Activated T-helper 1 cell treated with anti-CD3 and anti-CD28 coated beads, Interleukin-12 subunit alpha, Interleukin-12 subunit beta, Interleukin-2, Interleukin-4 antibody, amounts not matched to agents 30 ng/mL and 10 ng/mL and 1 ng/mL, durations not matched to agents 14 hours and 24 hours and 36 hours (primary cell): ENCODE measurements at places on chromosomes 1 and 21.

- peak; percentile 8 for DNase-seq
Observed at GRCh38 chr1:158506369-158506987, 34.5 kb downstream of the OR10R2 start.

DNA sequence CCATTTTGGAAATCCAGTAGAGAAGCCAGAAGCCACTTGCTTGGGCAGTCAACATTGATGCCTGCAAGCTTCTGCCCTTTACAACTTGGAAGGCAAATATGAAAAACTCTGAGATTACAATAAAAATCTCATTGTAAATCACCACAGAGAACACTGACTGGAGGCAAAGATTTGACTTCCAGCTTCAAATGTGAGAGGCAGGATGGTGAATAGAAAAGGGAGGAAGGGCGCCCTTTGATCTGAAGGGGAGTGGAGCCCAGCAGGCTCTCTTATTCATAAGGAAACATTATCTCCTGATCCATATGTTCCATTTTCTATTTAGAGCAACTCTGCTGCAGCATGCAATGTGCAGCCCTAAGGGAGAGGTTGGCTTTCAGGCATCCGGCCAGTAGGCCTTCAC, 348.3 kb downstream of the AJAP1 start:
- no peak for DNase-seq

DNA sequence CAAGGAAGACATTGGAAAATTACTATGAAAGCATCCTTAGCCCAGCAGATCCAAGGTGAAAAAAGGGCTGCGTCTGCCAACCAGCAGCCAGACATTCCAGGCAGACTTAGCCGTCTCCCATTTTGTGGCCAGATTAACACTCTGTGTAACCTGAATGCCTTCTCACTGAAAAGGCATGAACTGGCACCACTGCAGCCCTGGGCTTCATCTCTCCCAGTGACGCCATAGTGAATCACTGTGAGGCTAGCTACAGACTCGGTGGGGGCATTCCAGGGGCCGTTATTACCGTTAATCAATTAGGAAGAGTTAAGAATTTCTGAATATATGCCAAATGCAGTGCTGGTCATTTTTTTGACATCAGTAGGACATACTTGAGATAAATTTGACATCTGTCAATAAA, 627.4 kb downstream of the LMO4 start:
- DNase-seq, result no peak

DNA sequence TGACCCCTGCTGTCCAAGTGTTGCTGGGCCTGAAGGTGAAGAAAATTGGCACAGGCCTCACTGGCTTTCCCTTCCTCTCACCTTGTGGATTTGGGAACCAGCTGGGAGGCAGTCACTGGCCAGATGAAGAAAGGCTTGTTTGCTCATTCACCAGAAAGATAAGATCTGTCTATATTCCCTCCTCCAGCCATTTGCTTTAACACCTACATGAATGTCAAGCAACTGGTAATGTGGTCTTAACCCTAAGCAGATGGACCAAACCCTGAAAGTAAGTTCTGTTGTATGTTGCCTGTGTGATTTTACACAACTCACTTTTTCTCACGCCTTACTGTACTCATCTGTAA, 10.3 kb upstream of the SRRM1 start:
- DNase-seq, result no peak

GRCh38 chr1:184513421-184513820, 126.6 kb downstream of the C1orf21 start:
- no peak for DNase-seq

- no peak for DNase-seq
Observed at GRCh38 chr1:3924825-3925220, 24.8 kb upstream of the C1orf174 start.

- DNase-seq, result no peak
Observed at GRCh38 chr1:45348966-45349677, 8.9 kb upstream of the MUTYH start.

DNA sequence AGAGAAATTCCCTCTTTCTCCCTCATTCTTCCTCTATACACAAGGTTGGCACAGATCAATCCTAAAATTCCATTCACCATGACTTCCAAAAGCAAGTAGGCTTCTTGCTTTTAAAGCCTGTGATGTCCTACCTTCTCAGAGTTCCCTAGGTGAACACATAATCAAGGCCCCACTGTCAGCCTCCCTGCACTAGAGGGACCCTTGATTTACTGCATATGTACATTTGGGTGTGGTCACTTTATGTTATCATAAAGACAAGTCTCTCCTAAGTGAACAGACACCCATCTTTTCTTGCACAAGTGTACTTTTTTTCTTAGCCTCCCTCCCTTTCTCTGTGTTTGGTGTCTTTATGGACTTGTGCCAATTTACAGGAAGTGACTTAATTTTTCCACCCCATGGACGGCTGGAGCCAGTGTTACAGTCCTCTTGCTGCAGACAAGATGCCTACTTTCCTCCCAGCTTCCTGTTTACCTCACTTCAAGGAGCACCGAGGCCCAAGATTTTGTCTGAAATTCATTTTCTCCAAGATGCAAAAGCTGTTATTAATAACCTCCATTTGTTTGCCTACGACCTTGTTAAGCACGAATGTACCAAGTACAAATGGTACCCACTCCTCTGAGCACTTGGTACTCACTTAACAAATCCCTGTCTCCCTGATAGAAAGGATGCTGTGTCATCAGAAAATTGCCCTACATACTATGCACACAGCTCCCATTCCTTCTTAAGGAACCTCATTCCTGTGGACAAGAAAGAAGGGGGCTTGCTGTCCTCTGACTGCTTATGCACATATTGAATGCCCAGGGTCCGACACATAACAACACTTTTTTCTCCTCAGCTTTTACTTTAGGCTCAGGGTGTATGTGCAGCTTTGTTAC, 82.8 kb upstream of the SLC44A3 start:
- DNase-seq, result no peak

- DNase-seq, result no peak
Observed at GRCh38 chr1:207191776-207192175, 87.7 kb downstream of the C4BPA start.

DNA sequence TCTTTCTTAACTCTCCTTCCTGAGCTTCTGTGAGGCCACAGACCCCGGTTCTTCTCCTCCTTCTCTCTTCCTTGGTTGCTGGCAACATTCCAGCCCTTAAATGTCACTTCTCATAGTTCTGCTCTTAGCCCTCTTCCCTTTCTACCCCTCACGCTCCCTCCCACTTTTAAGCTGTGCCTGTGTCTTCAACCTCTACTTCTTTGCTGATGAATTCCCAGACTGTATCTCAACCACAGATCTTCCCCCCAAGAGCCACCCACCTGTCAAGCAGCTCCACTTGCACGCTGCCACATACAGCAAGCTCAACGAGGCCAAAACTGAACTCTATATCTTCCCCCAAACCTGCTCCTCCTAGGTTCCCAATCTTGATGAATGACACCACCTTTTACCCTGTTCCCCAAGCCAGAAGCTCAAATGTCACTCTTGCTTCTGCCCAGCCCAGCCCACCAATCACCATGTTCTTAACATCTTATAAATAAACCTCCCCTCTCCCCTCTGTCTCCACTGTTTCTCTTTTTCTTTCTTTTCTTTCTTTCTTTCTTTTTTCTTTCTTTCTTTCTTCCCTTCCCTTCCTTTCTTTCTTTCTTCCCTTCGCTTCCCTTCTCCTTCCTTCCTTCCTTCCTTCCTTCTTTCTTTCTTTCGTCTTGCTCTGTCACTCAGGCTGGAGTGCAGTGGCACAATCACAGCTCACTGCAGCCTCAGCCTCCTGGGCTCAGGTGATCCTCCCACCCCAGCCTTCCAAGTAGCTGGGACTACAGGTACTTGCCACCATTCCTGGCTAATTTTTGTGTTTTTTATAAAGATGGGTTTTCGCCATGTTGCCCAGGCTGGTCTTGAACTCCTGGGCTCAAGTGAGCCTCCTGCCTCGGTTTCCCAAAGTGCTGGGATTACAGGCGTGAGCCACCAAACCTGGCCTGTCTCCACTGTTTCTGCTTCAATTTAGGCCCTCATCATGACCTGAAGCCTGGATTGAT, 19.8 kb upstream of the PTP4A2 start:
- DNase-seq, result no peak

- DNase-seq, result no peak
Observed at GRCh38 chr1:162631546-162632191, 595 bp upstream of the DDR2 start.

GRCh38 chr1:59061876-59062275, 235.0 kb upstream of the FGGY start:
- DNase-seq, result no peak

DNA sequence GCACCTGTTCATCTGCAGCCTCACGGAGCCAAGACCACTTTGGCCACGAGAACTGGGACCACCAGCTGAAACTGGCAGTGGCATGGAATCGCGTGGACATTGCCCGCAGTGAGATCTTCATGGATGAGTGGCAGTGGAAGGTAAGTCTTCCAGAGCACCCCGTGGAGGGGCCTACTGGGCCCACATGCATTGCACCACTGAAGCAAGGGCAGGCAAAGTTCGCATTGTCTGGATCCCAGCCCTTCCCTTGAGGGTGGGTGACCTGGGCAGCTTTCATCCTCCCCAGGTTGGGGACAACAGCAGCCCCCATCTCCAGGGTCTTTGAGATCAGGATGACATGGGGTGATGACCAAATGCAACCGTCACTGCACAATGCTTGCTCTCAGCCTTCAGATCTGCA, 37.5 kb downstream of the TRPM2 start:
- no peak for DNase-seq

DNA sequence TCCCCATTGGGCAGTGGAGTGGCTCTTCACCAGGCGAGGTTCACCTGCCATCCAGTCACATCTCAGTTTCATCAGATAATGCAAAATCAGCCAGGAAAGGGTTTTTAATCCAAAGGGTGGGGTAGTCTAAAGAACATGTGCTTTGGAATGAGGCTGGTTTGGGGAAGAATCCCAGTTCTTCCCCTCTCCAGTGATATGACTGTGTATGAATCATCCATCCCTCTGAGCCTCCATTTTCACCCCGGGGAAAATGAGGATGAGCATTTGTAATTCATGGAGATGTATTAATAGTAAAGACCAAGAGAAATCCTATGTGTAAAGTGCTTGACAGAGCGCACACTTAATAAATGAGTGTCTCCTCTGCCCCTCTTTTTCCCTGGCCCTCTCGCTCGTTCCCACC, 215.1 kb upstream of the FGGY start:
- no peak for DNase-seq

DNA sequence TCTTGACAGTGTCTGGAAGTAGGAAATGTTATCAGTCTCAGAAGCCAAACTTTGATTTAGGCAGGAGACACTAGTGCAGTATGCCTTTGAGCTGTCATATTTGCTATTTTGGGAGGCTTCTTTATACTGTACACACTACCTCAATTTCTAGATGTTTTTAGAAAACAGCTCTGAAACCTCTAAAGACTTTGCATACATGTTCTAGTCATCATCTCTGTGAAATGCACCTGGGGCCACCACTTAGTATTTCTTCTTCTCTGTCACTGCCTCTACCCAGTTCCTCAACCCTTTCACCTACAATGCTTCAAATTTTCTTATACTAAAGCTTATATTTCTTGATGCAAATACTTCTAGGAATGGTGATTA, 29.1 kb upstream of the PLA2G4A start:
- no peak for DNase-seq

GRCh38 chr1:167184081-167184480, 36.6 kb upstream of the POU2F1 start:
- no peak for DNase-seq

GRCh38 chr1:99181892-99182291, 82.4 kb upstream of the PLPPR4 start:
- DNase-seq, result no peak

DNA sequence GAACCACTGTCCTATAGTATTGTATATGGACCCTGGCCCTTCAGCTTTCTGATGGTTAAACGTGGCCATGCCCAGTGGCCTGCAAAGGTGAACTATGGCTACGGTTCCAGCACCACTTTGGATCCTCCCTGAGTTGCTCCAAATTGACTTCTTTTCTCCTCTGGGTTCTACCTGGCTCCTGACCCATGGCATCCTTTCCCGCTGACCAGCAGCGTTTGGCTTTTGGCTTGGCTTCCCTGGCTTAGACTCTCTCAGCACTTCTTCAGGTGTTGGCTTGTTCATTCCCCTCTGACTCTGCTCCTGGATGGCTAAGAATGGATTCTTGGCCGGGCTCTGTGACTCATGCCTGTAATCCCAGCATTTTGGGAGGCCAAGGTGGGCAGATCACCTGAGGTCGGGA, 152.9 kb downstream of the CNIH3 start:
- DNase-seq, result no peak

GRCh38 chr1:1955621-1956094, 36.6 kb upstream of the TMEM52 start:
- no peak for DNase-seq

DNA sequence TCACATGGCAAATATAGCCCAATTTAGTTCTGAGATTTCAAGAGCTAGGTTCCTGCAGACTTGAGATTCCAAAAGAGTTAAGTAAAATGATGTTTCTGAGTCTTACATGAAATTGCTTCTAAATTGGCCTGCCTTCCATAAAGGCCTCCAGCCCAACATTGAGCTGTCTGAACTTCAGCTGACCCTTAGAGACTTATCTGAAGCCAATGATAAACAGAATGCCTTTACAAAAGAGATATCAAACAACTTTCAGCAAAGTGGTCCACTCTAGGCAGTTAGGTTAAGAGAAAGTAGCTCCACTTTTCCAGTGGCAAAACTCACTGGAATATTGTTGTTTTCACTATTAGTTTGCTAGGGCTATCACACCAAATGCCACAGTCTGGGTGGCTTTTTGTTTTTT, 6.3 kb upstream of the RC3H1 start:
- no peak for DNase-seq

GRCh38 chr1:35808450-35809113, 766 bp downstream of the AGO4 start:
- no peak for DNase-seq

DNA sequence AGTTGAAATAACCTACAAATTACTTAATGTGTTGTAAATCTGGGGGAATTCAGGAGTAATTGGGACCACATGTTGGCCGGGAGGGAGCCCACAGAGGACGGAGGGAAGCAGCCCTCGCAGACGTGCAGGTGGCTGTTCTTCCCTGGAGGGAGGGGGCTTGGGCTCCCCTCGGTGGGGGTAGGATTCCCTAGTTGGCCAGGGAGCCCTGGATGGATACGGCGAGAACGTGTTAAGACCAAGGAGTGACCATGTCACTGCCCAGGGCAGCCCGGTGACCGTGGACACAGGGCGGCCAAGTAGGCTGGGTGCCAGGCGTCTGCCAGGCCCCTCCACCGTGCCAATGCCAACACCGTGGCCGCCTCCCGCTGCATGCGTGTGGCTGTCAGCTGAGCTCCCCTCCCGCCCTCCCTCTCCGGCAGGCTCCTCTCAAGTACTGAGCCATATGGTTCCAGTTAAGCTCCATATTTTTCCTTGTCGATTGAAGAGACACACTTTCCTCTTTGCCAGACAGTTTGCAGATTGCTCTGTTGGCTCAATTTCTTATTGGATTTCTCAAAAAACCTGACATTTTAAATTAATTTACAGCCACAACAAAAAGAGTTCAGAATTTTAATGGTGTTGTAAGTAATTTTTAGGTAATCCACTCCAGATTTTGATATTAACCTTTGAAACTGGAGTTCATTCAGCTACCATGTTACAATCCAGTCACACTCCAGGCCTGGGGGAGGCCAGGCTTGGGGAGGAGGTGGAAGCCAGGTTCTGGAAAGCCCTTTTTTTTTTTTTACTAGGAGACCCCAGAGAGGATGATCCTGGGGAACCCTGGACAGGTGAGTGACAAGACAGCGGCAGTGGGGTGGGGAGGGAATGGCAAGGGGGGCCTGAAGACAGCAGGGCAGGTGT, 71.2 kb downstream of the CASZ1 start:
- DNase-seq, result no peak
